Kidney capillary endothelial cell (primary cell): ENCODE measurements at places on chromosomes 4 and X.

DNA sequence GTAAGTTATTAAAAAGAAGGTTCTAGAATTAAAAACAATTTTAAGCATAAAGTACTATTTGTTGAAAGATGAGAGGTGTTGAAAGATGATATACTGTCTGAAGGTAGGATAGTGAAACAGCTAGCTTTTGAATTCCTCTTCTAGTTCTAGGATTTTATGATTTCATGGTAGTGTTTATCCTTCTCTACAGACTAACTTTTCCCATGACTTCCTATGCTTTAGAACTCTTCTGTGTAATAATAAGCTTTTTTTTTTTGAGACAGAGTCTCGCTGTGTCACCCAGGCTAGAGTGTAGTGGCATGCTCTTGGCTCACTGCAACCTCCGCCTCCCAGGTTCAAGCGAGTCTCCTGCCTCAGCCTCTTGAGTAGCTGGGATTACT lies 96.0 kb upstream of the NUDT6 start:
- no peak for DNase-seq

DNA sequence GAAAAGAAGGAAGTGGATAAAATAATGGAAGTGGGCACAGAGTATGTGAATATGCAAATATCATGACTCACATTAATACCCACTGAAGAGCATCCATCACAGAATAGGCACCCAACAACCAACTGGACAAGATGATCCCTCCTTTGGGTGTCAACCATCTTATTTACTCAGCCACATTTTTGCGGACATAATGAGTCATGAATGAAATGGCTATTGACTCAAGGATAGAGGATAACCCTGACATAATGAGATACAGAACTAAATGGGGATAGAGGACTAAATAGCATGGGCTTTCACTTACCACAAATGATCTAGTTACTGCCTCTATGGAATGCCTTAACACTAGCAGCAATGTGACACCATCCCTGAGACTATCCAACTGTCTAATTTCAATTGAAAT lies 224.7 kb downstream of the ANTXR2 start:
- no peak for DNase-seq

GRCh38 chr4:82770607-82771006 lies 28.0 kb downstream of the SCD5 start:
- DNase-seq: no peak

DNA sequence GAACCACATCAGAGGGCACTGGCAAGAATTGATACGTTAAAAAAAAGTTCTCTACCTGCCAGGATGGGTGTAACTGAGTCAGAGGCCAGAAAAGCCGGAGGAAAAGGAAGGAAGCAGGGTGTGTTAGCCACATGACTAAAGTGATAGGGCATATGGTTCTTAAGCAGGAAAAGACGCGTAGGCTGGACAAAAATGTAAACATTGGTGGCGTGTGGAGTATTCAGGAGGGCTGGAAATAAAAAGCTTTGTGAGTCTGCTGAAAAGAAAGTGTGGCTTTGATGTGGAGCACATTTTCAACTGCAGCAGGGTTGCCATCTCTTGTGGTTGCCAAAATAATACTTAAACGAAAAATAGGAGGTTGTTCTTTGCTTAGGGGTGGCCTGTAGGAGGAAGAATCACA lies 186.5 kb upstream of the RPL34 start:
- DNase-seq: peak; percentile 26

GRCh38 chr4:69518102-69518501 lies 22.4 kb upstream of the UGT2B4 start:
- no peak for DNase-seq

DNA sequence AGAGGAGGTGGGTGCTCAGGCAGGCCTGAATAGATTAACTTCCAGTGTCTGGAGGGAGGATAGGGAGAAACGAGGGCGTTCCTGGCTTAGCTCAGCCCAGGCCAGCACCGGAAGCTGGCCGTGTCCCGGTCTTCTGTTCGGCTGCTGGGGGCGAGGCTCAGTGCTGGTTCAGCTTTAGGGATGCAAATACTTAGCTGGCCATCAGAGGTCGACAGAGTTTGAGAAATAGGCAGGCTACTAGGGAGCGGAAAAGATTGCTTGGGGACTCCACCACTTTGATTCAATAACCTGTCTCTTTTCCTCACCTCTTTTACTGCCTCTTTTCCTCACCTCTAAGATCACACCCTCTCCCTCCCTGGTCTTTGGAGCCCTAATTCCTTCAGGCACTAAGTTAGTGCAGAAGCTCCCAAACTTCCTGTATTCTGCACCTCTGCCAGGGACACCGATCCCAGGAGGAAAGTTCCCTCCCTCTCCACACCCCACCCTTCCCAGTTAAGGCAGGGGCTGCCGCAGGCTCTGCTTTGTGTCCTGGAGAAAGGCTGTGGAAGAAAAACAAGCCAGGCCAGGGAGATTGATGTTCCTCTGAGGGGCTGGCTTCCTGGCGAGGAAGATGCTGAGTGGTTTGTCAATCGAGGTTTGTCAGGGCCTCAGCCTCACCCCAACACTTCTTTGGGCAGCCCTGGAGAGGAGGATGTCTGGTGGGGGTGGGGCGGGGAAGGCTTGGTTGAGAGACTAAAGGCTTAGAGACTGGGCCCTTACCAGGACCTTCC lies 6.0 kb upstream of the EFNB1 start:
- peak; percentile 42 for DNase-seq

DNA sequence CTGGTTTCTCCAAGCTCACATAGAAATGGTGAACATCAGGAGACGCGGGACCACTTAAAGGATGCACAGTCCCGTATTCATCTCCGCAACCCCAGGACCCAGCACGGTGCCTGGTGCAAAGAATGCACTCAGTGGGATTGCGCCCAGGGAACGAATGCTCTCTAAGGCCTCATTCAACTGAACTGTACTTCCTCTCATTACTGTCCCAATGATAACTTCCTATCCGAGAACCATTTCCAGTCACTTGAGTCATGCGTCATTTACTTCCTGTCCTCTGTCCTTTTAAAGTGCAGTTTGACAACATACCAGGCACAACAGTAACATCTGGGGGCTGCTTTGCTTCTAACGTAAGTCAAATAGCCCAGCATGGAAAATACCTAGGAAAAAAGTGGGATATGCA lies 75.7 kb downstream of the RBM47 start:
- peak; percentile 86 for DNase-seq

DNA sequence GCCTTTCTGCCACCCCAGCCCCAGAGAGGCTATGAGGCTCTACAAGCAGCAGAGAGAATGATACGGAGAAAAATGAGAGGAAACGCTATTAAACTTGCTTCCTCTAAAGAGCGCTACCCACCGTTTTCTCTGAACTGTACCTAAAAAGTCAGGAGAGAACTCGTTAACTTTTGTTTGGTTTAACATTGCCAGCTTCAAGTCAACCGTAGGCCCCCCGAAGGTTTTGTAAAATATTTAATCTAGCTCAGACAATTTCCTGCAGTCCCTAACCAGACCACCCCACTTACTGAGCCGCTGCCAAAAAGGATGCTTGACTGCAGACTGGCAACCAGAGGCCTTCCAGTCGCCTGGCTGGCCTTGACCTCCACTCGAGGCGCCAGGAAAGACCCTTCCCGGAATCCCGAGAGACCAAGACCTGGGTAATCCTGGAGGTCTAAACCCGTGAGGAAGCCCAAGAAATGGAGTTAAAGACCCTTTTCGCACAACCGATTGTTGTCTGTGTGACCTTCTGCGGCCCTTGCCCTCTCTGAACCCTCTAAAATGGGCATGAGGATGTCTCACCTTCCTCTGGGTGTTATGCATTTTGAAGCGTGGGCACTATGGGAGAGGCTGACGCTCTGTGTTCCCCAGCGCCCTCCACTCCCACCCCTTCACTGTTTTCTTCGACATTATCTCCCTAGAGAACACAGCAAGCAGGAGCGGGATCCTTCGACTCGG lies 86.3 kb downstream of the BCOR start:
- DNase-seq: no peak

- peak; percentile 91 for DNase-seq
Observed at GRCh38 chr4:53098681-53099121, 236.6 kb downstream of the RASL11B start.

GRCh38 chrX:5771441-5771840 lies 457.2 kb downstream of the NLGN4X start:
- DNase-seq: no peak

- DNase-seq: no peak
Observed at GRCh38 chrX:112768563-112768962, 72.1 kb downstream of the AMOT start.

- no peak for DNase-seq
Observed at GRCh38 chr4:40723728-40724127, 26.0 kb upstream of the NSUN7 start.

- no peak for DNase-seq
Observed at GRCh38 chr4:72631296-72631695, 62.3 kb upstream of the ADAMTS3 start.

- no peak for DNase-seq
Observed at GRCh38 chr4:80091184-80091583, 18.2 kb upstream of the ANTXR2 start.

DNA sequence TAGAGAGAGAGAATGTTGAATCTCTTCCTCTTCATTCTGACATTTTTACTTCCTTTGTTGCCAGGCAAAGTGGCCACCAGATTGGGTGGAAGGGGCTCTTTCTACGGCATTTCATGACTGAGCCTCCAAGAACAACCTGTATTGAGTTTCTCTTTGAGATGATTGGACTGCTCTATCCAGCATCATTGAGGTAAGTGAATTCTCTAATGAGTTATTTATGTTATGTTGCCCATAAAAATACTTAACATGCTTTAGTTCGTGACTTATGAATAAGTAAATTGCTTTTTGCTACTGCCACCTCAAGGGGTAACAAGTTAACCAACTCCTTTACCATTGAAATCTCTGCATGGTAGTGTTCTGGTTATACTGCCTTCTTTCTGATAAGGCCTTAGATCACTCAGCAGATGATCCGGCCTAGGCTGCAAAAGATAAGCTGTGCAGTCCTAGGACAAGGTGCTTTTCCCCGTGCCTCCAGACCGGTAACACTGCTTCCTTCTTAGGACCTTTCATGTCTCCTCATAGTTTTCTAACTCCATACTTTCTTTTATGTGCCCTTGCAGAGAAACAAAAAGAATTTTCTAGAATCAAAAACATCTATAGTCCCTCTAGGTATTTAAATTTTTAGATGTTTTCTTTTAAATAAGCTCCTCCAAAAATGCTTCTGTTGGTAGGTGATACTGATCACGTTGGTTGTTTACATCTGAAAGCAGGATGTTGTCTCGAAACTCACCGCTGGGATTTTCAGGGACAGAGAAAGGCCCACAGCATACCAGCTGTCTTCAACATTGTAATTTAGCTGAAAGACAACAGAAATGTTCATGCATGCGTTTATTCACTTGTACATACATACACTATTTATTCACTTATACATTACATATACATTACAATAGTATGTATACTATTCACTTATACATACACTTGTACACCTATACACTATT lies 157.1 kb upstream of the RBPJ start:
- no peak for DNase-seq

DNA sequence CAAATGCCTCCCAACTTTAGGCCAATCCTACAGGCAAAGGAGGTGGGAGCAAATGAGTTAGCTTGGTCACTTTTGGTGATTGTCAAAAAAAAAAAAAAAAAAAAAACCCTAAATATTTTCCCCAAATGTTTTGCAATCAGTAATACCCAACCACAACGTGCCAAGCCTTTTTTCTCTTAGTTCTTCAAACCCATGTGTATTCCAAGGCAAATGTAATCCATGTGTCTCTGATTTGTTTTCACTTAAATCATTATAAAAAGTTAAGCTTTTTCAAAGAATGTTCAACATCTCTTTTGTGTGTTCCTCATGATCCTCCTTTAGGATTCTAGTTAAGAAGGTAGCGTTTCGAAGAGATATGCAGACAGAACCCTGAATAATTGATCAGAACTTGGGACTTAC lies 328.4 kb downstream of the PAPSS1 start:
- DNase-seq: no peak

GRCh38 chrX:78119521-78120227 lies 15.6 kb downstream of the PGK1 start:
- no peak for DNase-seq

DNA sequence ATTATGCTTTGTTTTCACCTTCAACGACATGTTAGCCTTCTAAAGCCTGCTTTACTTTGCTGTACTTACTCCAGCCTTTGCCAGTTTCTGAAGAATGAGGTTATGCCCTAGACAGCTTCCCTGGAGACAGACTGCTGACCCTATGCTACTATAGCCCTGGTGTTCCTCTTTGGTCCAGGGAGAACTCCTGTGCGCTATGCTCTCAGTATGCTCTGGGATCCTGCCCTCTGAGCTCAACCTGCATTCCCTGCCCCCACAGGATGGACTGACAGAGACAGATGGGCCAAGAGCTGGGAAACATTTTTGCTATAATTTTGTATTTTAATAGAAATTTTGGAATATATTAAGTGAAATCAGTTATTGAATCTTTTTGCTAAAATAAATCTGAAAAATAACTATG lies 425.9 kb downstream of the TMA16 start:
- DNase-seq: no peak

GRCh38 chrX:85698921-85699320 lies 319.5 kb upstream of the POF1B start:
- DNase-seq: no peak

DNA sequence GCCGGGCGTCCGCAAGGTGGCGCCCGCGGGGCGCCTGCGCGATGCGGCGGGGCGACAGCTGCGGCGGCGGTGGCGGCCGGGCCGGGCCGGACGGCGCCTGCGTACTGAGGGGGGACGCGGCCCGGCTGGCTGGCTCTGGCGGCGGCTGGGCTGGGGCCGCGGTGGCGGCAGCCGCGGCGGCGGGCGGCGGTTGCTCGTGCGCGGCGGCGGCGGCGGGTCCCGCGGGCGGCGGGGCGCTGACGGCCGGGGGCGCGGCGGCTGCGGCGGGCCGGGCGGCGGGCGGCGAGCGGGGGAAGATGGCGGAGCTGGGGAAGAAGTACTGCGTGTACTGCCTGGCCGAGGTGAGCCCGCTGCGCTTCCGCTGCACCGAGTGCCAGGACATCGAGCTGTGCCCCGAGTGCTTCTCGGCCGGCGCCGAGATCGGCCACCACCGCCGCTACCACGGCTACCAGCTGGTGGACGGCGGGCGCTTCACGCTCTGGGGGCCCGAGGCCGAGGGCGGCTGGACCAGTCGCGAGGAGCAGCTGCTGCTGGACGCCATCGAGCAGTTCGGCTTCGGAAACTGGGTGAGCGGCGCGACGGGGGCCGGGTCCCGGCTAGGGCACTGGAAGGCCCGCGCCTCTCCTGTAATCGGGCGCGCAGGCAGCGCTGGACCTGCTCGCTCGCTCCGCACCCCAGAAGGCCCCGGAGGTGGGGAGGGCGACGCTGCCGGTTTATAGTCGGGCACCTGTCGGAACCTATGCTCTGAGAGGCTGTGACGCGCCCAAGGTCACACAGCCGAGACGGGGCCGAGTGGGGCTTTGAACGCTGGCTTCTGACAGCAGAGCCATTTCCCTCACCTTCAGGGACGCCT lies at the start of gene TADA2B:
Gene TADA2B (plus strand): TSS at position 89 of the 853 bp plus-strand sequence. CDS start 208 bp downstream, at position 297.
- DNase-seq: no peak

GRCh38 chr4:5192271-5192670 lies 141.0 kb downstream of the STK32B start:
- DNase-seq: no peak
